ENCODE measurements at places on chromosomes 2 and 18.

DNA sequence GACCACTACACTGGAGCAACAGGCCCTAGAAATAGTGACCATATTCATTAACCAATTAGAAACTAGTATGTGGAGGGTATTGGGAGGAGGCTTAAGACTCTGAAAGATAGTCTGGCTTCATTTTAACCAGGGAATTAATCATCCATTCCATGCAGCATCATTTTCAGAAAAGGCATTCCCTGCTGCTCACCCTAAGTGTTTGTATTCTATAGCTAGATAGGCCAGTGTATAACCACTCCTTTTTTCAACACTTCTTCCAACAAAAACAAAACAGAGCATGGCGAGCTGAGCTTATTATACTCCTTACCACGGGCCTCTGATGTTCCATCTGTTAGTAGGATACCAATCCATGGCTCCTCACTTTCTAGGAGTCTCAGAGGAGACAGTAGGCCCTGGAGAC, 112.0 kb upstream of the PKDCC start:
- DNase-seq: no peak

DNA sequence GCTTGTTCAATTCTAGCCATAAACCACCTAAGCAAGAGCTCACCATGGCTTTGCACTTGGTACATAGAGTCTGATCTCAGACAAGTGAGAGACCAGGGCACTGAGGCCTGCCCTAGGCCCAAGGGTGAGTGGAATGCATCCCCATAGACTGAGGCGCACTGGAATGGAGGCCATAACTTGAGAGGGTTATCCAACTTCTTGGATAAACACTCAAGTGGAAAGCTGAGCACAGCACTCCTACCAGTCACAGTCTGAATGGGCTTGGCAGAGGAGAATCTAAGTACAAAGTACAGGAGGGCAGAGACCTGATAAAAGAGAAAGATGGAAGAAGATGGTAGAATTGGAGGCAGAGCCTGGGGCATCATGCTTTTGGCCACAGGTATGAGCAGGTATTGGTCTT, 30.4 kb upstream of the CASP10 start:
- DNase-seq: no peak

- DNase-seq: no peak
Measured at GRCh38 chr2:162711832-162712540, 126.6 kb downstream of the KCNH7 start.

DNA sequence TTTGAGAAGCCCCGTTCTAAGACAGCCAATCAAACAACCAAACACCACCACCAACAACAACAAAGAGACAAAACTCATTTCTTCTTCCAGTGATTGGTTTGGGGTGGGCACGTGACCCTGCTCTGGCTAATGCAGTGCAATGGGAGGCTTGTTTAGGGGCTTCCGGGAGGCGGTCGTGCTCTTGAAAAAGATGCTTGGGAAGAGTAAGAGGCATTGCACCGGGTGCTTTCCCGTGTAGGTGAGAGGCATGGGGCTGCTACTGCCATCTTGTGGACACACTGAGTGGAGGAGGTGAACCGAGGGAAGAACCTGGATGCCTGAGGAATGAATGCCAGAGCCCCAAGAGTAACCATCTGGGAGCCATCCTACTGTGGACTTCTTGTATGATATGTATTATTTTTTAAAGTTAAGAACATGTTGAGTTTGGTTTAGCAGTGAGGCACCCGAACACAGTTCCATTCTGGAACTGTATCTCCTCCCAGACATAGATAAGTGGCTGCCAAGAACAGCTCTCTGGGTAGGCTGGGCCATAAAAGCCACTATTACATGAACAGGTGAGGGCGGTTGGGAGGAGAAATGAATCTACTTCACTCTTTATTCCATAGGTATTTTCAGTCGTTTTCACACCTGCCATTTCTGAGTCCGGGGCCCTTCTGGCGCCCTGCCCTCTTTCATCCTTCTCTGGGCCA, 19.1 kb upstream of the ARHGAP25 start:
- peak; percentile 32 for DNase-seq

DNA sequence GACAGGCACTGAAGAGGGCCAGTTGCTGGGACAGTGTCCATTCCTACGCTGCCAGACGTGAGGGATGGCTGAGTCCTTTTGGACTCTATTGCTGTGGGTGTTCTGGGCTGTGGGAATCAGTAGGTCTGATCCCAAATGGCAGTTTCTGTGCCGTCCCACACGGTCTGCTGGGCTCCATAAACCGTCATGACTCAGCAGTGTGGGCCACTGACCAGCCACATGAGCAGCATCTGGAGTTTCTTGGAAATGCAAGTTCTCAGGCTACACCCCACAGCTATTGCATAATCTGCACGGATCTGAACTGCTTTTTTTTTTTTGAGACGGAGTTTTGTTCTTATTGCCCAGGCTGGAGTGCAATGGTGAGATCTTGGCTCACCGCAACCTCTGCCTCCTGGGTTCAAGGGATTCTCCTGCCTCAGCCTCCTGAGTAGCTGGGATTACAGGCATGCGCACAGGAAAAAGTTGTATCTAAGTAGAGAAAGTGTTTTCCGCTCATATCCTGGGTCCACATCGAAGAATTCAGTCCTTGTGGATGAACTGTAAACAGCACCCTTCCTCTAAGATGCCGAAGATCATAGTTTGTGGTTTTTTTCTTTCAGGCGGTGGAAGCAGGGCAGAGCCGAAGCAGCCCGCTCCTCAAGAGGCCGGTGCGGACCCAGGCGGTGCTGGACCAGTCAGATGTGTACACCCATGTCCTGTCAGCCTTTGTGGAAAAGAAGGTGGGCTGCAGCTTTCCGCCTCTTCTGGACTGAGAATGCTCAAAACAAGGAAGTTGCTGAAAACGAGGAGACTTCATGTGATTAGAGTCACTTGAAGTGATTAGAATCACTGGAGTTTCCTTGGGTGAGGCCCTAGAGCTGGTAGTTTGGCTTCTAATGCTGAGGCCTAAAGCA, 25.5 kb downstream of the RMC1 start:
- no peak for DNase-seq

DNA sequence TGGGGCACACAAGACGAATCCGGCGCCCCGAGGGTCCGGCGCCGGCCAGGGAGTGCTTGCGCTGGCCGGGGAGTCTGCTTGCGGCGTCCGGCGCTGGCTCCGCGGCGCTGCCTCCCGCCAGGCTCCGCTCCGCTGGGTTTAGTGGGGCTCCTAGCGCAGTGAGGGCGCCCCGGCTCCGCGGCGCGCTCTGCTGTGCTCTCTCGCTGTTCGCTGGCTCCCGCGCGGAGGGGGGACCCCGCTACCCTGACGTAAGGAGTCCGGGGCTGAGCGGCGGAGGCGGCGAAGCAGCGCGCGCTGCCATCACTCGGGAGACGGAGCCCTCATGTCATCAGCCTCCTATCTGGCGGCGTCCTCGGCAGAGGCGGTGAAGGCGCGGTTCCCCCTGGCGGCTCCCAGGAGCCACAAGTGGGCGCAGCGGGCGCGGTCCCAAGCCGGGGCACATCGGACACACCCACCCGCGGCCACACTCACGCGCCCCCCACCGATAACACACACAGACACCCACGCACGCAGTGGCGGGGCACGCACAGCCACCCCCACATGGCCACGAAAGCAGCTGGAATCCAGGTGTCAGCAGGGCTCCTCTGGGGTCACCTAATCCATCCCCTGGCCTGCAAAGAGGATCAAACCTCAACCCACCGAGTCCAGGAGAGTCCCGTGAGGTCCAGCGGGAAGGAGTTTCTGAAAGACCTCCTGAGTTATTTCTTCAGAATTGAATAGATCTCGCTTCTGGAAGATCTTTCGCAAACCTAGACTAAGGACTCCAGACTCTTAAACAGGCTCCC, at the start of gene C1QL2:
Gene C1QL2 (minus strand): TSS at position 189 of the 785 bp plus-strand sequence. CDS start 482 bp downstream, outside the sequence.
- DNase-seq: no peak

GRCh38 chr2:27502142-27502541, 5.5 kb downstream of the GCKR start:
- DNase-seq: no peak

- no peak for DNase-seq
Measured at GRCh38 chr2:68799140-68800026, 64.8 kb downstream of the ARHGAP25 start.

DNA sequence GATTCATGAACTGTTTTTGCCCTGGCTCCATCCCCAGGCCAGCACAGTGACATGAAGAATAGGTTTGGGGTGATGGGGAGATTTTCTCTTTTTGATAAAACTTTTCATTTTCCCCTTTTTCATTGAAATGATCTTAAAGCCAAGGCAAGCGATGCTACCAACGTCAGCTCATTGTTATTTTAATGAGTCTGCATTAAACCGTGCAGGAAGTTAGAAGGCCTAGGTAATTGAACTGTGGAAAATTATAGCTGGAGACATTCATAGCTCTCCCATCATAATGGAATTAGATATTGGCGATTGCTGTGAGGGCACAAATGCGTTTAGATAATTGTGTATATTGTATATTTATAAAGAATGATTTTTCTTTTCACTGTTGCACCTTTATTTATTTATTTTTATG, 33.2 kb downstream of the SMARCAL1 start:
- DNase-seq: no peak

- DNase-seq: no peak
Measured at GRCh38 chr2:129101186-129101585, 782.5 kb upstream of the HS6ST1 start.

DNA sequence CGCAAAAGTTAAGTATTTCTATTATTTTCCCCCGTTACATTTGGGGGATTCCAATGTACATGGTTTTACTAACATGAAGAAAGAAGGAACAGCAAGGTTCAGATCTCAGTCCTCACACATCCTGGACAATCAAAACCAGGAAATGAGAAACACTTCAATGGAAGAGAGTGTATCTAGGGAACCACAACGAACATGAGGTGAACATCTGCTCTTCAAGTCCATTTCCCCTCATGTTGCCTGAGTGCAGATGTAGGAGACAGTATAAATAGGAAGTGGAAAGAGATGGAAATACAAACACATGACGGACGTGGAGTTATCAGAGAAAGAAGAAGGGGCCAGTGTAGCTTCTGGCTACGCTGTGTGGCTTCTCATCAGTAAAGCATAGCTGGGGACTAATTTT, 52.6 kb downstream of the CHN1 start:
- DNase-seq: no peak

DNA sequence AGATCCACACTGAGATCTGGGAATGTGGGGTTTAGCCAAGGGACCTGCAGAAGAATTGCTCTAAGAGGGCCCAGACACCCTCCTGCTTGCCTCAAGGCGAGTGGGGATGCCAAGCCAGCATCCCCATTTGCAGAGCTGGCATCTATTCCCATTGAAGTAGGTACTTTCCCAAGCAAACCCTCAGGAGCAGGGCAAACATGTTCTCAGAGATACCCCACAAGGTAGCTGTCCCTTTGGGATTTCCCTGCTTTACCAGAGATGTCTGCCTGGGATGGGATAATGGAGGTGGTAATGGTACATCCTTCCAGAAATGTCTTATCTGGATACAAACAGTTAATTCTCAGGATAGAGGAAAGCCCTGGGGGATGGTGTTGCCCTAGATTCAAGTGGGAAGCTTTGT, 51.2 kb downstream of the GYPC start:
- no peak for DNase-seq

DNA sequence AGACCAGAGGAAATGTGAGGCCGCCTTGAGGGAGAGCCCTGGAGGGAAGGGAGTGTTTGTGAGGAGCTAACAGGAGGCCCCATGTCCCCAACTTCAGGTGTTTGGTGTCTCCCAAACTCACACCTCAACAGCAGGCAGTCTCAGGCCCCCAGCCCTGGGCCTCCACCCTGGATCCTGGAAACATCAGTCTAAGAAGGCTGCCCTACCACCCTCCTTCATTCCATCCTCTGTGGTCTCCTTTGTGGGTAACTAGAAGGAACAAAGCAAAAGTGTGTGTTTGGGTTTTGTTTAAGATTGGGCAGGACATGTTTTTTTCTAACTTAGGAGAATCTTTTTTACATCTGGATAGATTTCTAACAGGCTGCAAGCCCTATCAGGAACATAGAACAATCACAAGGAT, 404.3 kb downstream of the BCL11A start:
- no peak for DNase-seq

- no peak for DNase-seq
Measured at GRCh38 chr2:240925568-240926515, 19.7 kb downstream of the CROCC2 start.

DNA sequence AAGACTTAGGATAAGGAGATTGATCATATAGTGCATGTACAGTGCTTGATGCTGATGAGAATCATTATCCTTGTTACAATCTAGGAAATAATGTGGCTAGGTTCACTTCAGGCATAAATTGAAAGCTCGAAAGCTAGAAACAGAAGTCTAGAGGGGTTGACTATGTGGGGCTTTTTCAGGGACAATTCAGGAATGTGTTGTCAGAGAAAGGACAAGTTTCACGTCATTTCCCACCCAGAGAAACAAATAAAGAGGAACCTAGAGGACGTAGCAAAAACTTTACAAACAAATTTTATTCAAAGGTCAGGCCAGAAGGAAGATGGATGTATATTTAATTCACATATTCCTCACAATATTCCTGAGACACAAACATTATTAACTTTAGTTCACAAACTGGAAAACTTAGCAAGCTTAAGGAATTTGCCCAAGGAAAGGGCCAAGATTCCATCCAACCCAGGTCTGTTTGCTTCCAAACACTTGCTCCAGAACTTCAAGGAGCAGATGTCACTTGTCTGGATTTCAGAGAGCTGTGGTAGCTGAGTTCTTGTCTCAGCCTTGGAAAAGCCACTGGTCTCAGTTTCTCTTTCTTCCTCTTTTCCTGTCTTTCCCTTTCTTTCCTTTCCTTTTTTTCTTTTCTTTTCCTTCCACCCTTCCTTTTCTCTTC, 7.4 kb downstream of the CYRIA start:
- DNase-seq: no peak

DNA sequence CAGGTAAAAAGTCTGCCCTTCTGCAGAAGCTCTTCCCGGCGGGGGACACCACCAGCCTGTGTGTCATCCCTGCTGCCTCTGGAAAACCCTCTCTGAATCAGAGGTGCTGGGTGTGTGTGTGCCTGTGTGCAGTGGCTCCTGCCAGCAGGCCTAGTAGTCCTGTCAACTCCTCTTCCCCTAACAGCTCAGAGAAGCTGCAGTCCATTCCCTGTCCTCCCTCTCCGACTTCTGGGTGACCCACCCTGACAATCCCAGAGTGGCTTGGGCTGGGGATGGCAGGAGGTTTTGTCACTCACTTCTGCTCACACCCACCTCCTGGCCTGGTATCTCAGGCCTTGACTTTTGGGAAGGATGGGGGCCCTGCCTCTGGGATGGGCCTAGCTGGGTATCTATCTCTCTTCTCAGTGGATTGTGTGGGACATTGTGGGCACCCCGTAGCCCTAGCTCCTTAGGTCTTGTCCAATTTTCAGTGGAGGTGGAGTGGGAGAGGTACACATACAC, 2.3 kb downstream of the WNT10A start:
- no peak for DNase-seq

Data from stimulated activated CD8-positive, alpha-beta memory T cell treated with anti-CD3 and anti-CD28 coated beads, Interleukin-15, amount 100 ng/mL, for 48 hours (primary cell).